ENCODE measurements at places on chromosomes 2 and 18.

DNA sequence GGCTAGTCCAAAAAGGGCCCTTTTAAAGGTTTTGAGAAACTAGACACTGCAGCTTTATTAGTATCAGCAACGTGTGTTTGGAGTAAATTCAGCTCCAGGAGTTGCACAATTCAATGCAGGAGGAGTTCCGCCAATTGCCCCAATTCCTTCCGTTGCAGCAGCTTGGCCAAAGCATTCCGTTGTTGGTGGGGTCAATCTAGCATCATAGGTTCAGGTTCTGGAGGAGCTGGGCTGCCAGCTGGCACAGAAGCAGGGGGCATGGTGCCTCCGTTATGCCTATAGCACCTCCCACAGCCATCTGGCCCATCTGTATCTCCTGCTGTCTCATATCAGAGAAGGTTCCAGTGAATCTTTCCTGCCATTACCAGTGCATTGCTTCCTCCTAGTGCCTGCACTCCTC is 55.4 kb downstream of the REL start:
- no peak for DNase-seq

DNA sequence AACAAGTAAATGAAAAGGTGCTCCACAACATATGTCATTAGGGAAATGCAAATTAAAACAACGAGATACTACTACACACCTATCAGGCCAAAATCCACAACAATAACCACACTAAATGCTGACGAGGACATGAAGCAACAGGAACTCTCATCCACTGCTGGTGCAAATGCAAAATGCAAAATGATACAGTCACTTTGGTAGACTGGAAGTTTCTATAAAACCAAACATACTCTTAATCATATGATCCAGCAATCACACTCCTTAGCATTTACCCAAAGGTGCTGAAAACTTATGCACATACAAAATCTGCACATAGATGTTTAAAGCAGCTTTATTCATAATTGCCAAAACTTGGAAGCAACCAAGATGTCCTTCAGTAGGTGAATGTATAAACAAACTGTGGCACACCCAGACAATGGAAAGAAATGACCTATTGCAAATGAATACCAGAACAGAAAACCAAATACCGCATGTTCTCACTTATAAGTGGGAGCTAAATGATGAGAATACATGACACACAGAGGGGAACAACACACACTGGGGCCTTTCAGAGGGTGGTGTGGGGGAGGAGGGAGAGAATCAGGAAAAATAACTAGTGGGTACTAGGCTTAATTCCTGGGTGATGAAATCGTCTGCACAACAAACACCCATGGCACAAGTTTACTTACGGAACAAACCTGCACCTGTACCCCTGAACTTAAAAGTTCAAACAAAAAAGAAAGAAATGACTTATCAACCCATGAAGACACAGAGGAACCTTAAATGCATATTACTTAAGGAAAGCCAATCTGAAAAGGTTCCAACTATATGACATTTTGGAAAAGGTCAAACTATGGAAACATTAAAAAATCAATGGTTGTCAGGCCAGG is 80.4 kb downstream of the ASXL2 start:
- DNase-seq = no peak

- no peak for DNase-seq
Observed at GRCh38 chr18:31983020-31983419, 35.6 kb upstream of the RNF125 start.

GRCh38 chr2:7744827-7745226 is 827.6 kb downstream of the RNF144A start:
- no peak for DNase-seq

- no peak for DNase-seq
Observed at GRCh38 chr2:140349695-140350094, 1569.5 kb upstream of the NXPH2 start.

- peak; percentile 82 for DNase-seq
Observed at GRCh38 chr2:72027426-72028161, 120.1 kb downstream of the CYP26B1 start.

DNA sequence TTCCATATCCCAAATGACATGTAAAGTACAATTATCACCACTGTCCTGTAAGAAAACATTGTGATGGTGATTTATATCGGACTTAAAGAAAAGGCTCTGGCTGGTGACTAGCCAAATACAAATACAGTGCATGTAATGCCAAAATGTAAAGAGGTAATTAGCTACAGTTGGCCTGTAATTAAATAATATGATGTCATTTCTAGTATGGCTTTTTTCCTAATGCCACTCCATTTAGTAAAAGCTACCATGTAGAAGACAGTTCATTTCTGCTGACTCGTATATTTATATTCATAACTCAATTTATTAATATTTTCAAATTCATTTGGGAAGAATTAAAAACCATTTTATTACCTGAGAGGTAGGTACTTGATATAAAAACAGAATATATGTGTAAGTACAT is 815.7 kb downstream of the ERBB4 start:
- no peak for DNase-seq

- DNase-seq = no peak
Observed at GRCh38 chr18:11078491-11078890, 70.9 kb downstream of the PIEZO2 start.

- DNase-seq = no peak
Observed at GRCh38 chr2:101736233-101736632, 38.7 kb downstream of the MAP4K4 start.

GRCh38 chr2:203759690-203760365 is 53.4 kb downstream of the CD28 start:
- DNase-seq = no peak

DNA sequence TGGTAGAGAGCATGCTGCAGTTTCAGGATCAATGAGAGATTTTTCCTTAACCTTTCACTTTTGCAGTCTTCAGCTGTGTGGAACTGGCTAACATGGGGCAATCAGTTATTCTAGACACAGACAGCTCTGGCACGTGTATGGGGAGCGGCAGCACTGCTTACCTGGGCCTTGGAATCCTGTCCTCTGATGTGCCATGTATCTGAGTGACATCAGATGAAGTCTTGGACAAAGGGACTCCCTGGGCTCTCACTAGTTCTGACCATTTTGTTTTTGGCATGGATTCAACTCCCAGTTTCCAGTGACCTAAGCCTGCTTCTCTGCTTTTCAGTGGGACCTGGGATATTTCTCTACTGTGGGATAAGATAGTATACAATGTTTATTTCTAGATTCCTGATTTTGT is 54.3 kb downstream of the RNF144A start:
- no peak for DNase-seq

DNA sequence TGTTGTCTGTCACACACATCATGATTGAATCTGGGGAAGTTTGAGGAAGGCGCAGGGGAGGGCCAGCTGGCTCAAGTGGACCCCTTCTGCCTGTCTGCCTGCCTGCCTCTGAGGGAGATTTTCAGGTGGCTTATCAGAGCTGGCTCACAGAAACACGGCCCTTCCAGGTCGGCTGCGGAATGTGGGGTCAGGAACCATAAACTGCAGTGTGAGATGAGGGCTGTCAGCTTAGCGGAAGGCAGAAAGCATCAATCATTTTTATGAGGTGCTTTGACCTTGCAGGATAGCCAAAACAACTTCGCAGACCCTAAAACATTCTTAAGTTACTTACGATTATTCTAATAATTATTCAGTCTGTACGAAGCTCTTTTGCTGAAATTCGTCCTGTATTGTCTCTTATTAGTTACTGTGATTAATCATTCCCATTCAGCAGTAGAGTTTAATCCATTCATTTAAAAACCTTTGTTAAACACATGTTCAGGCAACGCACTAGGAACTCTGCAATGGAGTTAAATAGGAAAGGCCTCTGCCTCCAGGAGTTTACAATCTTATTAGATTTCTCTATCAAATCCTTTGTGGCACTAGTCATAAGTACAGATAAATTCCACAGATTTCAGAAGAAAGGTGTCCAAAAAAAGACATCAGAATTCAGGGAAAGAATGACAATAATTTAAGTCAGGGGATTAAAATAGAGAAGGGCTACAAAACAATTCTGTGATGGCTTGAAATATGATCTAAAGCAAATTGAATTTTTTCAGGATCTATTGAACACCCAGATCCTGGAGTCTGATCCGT is 371.6 kb downstream of the HRH4 start:
- no peak for DNase-seq

DNA sequence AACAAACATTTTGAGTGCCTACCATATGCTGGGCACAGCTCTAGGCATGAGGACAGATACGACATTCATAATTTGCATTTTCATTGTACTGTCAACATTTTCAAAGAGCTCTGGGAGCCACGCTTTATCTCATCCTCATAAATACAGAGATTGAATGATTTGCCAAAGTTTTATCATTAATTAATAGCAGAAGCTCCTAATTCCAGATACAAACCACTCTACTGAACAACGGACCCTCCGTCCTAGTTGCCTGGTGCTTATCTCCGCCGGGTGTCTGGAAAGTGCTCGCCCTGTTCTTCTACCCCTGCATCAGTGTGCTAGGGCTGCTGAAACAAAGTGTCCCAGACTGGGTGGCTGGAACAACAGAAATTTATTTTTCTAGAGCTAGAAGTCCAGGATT is 23.8 kb downstream of the SERTAD2 start:
- DNase-seq = no peak

DNA sequence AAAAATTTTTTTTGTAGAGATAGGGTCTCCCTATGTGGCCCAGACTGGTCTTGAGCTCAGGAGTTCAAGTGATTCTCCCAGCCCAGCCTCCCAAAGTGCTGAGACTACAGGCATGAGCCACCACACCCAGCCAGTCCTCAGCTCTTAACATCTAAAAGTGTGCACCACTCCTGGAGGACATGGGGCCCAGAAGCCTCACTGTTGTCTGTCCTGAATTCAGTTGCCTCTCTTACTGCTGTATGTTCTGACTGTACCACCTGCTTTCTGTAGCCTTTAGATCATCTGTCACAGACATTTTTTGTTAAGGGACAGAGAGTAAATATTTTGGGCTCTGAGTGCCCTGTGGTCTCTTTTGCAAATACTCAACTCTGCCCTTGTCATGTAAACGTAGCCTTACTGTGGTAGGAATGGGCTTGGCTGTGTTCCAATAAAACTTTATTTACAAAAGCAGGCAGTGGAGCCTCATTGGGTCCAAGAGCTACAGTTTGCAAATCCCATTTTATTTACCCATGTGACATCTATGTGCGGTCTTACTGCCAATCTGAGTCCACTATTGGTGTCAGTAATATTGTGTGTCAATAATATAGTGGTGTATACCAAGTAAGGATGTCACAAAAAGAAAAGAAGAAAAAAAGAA is 38.1 kb downstream of the TMEM37 start:
- no peak for DNase-seq

- DNase-seq = no peak
Observed at GRCh38 chr2:231413921-231414476, 18.5 kb downstream of the B3GNT7 start.

DNA sequence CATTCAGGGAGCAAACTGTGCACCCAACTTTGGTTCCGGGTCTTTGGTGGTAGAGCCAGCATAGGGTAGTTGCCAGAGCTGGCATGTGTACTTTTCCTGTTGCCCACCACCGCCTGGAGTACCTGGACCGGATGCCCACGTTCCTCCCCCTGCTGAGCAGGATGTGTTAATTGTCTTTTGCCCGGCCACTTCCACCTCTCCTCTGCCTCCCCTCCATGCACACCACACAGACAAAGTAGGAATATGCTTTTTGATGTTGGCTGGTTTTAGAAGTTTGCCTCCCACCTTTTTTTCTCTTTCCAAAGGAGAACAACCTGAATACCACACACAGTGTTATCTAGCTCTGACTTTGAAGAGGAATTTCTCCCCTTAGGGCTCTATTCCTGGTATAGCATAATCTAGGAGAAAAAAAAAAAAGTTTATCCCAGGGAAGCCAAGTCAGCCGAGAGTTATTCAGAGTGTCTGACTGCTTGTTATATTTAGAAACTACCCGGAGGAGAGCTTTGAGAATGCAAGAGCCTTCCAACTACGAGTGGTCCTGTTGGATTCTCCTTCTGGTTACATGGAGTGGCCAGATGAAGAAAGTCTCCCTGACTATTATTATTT is 111.9 kb downstream of the SETBP1 start:
- DNase-seq = no peak

GRCh38 chr2:23029111-23029510 is 355.9 kb upstream of the KLHL29 start:
- DNase-seq = no peak

GRCh38 chr2:43218702-43219382 is 7.6 kb downstream of the ZFP36L2 start:
- no peak for DNase-seq

DNA sequence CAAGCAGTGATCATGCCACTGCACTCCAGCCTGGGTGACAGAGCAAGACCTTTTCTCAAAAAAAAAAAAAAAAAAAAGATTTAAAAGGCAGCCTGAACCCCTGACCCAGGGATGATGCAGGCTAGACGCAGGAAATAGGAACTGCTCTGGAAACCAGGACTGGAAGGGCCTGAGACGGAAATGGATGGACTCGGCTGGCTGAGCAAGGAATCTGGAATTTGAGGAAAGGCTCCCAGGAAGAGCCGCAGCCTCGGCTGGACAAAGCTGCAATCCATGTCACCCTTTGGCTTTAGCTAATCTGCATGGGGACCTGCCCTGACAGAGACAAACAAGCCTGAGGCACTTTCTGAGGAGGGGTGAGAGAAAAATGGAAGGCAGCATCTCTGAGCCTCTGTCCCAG is 55.0 kb upstream of the DAPL1 start:
- DNase-seq = no peak

DNA sequence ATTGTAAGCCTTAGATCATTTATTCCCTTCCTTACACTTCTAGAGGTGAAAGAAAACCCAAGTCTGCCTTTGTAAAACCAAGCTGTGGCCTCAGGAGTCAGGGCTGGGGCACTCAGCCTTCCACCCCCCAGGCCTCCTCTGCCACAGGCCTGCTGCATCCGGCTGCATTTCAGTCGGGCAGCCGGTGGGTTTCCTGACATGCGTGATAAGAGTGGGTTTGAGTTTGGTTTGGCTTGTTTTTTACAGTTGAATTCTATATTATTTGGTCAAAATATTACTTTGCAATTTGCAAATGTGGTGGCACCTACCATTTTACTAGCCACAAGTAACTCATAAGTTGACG is 42.4 kb downstream of the ADI1 start:
- no peak for DNase-seq

DNA sequence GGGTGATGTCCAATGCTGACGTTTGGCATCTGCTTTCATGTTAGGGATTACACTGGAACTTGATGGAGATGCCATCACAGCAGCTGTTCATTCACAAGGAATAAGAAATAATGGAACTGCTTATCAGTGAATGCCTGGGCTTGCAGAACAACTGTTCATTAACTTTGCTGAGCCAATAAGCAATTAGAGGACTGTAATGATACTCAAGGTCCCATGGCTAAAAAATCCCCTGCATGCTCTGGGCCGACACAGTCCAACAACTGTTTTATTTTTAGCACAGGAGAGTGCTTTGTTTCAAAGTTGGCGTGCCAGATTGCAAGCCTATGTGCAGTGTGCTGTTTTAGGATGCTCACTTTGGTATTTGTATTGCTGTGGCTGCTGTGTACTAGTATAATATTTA is 408.0 kb upstream of the RGPD4 start:
- DNase-seq = no peak

DNA sequence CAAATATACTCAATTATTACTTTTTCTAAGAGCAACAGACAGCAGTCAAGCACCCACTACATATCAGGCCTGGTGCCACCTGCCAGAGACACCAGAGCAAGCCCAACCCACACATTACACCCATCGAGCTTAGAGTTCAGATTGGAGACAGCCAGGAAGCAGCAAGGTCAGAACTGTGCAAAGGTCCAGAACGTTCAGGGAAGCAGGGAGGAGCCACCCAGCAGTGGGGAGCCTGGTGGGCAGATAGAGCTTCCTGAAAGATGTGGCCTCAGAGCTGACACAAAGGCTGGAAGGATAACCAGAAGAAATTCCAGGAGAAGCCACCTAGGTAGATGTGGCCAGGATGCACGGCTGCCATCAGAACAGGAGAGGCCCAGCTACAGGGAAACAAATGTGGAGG is 440.5 kb upstream of the ID2 start:
- peak; percentile 47 for DNase-seq

- no peak for DNase-seq
Observed at GRCh38 chr18:23536204-23536603, 32.9 kb downstream of the RMC1 start.
